ENCODE measurements at places on chromosomes 12 and 14. TPM values are rescaled to one million over a fixed set of nuclear protein-coding genes. Genes with fewer than 3 reads are reported as not detected.

TAS2R42 gene
- total RNA-seq = not detected

NOXRED1 gene
- total RNA-seq = 0.23 TPM

GRCh38 chr12:52823761-52824450 is 10.0 kb upstream of the KRT4 start:
- peak; percentile 52 for DNase-seq

GRCh38 chr12:65986047-65986446 is 144.5 kb downstream of the LLPH start:
- DNase-seq = no peak

DPY19L2 gene
- 9.3 TPM for total RNA-seq

- no peak for DNase-seq
Measured at GRCh38 chr12:111434049-111434448, 28.3 kb downstream of the SH2B3 start.

Data from posterior vena cava (tissue), 2 donors.